ENCODE measurements at places on chromosomes 11 and 22.

GRCh38 chr11:134657631-134658030, 245.6 kb upstream of the B3GAT1 start:
- DNase-seq = no peak

- DNase-seq = no peak
Measured at GRCh38 chr11:1553808-1554594, 18.1 kb downstream of the DUSP8 start.

DNA sequence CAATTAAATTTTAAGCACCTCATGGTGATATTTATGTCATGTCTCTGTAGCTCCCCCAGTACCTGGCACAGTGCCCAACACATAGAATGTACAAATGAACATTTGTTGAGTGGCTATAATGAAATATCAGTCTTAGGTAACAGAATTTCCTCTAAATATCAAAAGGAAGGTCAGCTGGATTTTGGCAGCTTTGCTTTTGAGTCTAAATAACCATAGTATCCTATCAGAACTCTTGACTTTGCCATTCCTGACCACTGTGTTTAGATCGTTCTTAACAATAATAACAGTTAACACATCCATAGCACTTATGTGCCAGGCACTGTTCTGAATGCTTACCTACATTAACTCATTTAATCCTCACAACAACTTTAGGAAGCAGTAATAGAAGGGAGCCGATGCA, 26.6 kb downstream of the TMEM123 start:
- no peak for DNase-seq

GRCh38 chr11:111674941-111675340, 72.7 kb downstream of the SIK2 start:
- no peak for DNase-seq

DNA sequence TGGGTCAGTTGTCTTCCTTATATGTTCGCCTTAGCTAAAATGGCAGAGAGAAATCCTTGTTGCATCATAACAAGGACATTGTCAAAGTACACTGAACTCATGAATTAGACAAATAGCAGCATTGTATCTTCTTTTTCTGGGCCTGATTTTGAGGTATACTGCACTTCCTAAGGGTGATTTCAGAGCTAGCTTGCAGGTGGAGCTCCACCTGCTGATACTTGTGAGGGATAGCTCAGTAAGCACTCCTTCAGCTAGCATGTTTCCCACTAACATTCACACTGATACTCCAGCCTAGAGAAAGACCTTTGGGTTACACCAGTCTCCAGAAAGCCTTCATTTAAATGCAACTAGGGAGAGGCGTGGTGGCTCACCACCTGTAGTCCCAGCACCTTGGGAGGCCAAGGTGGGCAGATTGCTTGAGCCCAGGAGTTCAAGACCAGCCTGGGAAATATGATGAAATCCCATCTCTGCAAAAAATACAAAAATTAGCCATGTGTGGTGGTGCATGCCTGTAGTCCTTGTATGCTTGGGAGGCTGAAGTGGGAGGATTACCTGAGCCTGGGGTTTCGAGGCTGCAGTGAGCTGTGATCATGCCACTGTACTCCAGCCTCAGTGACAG, 29.8 kb downstream of the JAM3 start:
- no peak for DNase-seq

GRCh38 chr11:33444835-33445594, 187.8 kb downstream of the HIPK3 start:
- DNase-seq = no peak

GRCh38 chr11:95371153-95371552, 140.2 kb upstream of the SESN3 start:
- DNase-seq = no peak

DNA sequence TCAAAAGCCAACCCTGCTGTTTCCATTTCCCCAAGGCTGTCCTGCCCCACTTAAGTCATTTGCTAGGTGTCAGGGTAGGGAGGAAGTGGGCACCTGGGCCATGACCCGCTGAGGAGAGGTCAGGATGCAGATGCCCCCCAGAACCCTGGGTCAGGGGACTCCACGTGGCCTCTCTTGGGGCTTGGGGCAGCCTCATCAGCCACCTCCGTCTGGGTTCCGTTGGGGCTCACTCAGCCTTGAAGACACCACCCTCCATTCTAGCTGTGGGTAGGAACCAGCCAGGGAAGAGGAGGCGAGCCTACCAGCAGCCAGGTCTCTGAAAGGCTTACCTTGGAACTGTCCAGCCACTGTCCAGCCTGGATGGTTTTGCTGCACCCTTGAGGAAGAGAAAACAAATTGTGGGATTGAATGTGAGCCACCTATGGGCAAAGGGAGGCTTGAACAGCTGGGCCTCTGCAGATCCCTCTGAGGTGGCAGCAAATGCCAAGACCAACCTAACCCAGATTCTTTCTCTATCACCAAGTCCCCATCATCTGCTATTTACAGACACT, 2.5 kb downstream of the APOL4 start:
- DNase-seq = no peak

DNA sequence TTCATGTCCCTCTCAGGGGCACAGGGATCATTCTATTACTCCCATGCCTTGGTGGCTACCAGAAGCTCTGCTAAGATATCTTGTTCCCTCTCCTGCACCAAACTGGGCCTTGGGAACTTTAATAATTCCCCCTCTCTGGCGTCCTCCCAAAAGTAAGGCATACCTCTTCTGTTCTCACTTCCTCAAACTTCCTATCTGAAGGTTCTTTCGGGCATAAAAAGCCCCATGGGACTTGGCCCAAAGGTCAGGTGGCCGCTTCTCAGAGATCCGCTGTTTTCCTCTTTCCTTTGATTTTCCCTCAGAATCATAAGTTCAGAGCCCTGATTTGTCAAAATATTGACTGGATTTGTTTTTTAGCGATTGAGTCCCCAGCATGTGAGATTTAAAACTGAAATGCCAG, 13.0 kb downstream of the POLD3 start:
- no peak for DNase-seq

DNA sequence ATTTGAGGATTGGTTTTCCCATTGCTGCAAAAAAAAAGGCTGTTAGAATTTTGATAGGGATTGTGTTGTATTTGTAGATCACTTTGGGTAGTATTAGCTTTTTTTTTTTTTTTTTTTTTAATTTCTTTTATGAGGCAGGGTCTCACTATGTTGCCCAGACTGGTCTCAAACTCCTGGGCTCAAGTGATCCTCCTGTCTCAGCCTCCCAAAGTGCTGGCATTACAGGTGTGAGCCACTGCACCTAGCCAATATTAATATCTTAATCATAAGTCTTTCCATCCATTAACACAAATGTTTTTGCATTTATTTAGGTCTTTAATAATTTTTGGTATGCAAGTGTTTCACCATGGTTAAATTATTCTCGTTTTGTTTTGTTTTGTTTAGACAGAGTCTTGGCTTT, 23.0 kb upstream of the AIFM3 start:
- DNase-seq = no peak

GRCh38 chr11:67641338-67642172, 2.0 kb upstream of the TBX10 start:
- DNase-seq = no peak

GRCh38 chr11:12629601-12630313, 44.5 kb upstream of the TEAD1 start:
- no peak for DNase-seq

- DNase-seq = no peak
Measured at GRCh38 chr11:112651386-112651785, 309.8 kb upstream of the NCAM1 start.

DNA sequence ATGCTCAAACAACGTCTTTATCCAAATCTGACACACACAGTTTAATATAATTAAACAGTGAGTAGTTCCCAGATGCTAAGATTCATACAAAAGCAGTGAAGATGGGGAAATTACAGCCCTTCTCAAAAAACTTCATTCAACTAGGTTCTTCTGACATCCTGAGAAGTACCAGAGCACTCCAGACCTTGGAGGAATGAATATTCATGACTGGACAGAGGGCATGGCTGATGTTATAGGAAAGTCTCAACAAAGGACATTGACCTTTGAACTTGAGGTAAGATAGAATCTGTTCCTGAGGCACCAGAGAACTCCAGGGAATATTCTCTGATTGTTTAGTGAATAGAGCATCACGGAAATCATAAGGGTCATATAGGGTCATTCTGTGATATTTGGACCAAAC, 106.4 kb upstream of the SLC5A12 start:
- no peak for DNase-seq

DNA sequence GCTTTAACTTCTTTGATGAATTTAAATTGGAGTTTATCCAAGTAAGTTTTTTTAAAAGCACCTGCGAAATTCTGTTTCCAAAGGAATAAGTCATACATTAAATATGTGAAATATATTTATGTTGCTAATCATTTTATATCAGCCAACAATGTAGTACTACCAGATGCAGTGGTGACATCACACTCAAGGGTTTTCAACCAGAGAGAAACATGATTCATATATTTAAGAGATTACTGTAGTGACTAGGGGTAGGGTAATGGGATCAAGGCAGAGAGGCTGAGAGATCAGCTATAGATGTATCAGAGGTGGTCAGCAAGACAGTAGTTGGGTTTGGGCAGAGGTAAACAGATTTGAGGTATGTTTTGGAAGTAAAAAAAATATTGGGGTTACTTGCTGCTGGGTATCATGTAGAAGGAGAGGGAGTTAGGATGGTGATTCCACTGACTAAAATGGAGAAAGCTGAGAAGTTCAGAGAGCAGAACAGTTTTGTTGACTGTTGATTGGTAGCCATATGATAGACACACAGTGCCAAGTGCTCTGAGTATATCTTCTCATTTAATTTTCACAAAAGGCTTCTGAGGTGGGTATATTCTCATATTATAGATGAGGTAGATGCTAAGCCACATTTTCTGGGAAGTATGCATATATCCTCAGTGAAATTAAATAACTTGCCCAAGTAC, 39.4 kb downstream of the CEP57 start:
- DNase-seq = no peak

- no peak for DNase-seq
Measured at GRCh38 chr22:45597460-45598192, 74.0 kb upstream of the ATXN10 start.

GRCh38 chr11:128852327-128853023, 14.6 kb downstream of the KCNJ1 start:
- no peak for DNase-seq
